Stimulated activated effector memory CD8-positive, alpha-beta T cell treated with anti-CD3 and anti-CD28 coated beads, Interleukin-12 subunit alpha, Interleukin-12 subunit beta, amount 100 ng/mL, for 72 hours (primary cell): ENCODE measurements at places on chromosomes 1 and 21.

GRCh38 chr21:38266732-38267131, 9.9 kb downstream of the KCNJ15 start:
- DNase-seq = no peak

- no peak for DNase-seq
Measured at GRCh38 chr1:14009582-14009981, 309.6 kb downstream of the PRDM2 start.

DNA sequence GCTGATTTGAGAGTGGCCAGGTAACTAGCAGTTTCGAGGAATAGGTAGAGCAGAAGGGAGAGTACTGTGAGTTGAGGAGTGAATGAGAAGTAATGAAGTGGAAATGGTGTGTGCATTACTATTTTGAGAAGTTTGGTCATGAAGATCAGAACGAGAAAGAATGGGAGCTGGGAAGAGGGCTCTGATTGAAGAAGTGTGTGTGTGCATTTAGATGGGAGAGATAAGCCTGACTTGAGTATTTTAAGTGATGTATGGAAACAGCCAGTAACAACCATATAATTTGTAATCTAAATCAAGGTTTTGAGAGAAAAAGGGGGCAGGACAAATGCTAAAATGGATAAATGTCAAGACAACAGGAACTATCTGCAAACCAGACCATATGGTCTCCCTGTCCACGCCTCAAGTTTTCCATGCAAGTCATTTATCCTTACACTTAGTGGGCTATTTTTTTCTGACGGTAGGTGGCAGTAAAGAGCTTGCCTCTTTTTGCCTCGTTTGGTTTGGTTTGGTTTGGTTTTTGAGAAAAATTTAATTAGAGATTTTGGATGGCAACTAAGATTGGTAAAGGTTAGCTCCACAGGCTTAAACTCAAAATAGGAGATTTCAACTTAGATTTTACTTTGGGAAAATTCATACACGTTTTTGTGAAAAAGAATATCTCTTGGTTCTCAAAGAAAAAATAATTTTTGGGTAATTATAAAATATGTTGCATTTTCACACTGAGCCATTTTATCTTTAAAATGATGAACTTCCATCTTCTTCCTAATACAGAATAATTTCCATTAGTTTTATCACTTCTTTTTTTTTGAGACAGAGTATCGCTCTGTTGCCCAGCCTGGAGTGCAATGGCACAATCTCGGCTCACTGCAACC, 9.5 kb upstream of the B3GALNT2 start:
- DNase-seq = peak; percentile 28

GRCh38 chr21:45027241-45028196, 46.9 kb upstream of the ADARB1 start:
- no peak for DNase-seq

GRCh38 chr1:229339520-229339919, 3.3 kb downstream of the CCSAP start:
- no peak for DNase-seq

- DNase-seq = no peak
Measured at GRCh38 chr1:10424034-10424433, 6.2 kb upstream of the CENPS start.

- DNase-seq = no peak
Measured at GRCh38 chr1:219542828-219543518, 69.9 kb downstream of the ZC3H11B start.

- DNase-seq = no peak
Measured at GRCh38 chr1:179663810-179664209, 72.2 kb downstream of the TDRD5 start.

DNA sequence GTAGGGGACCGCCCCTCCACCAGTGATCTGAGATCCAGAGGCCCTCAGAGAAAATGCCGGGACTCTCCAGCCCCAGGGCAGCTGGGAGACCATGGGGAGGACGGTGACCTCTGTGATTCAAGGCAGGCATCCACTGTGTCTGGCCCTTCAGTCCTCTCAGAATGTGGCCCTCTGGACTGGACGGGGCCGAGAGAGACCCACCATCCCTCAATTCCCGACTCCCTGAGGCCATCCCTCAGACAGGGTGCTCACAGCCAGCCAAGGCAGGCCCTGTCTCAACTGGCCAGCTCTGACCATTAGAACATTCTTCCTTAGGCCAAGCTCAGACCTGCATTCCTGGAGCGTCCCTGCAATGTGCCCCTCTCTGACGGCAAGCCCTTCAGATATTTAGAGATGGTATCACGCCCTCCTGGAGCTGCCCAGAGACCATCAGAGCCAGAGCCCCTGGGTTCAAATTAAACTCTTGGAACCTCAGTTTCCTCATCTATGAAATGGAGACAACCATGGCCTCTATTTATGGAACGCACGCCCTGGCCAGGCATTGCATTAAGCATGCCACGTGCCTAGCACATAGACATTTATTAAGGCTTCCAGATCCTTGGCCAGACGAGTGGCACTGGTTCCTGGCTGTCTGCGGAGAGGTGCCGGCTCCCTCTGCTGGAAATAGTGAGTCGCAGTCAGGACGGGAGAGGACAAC, 9.6 kb upstream of the EPS8L3 start:
- DNase-seq = peak; percentile 35

DNA sequence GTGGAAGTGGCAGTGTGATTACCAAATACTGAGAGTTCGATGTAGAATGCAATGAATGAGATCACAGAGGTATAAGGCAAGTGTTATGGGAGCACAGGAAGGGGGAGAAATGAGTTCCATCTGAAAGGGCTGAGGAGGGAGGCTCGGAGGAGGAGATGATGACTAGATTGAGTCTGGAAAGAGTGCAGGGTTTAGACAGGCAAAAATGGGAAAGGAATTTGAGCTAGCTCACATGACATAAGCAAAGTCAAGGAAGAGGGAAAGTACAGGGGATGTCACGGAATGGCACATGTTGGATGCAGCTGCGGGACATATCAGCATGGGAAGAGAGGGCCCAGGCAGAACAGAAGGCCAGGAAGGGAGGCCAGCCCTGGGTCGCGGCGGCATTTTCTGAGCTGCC, 132.7 kb downstream of the RUNX1 start:
- no peak for DNase-seq

GRCh38 chr1:53477651-53478501, 18.7 kb downstream of the DMRTB1 start:
- no peak for DNase-seq

DNA sequence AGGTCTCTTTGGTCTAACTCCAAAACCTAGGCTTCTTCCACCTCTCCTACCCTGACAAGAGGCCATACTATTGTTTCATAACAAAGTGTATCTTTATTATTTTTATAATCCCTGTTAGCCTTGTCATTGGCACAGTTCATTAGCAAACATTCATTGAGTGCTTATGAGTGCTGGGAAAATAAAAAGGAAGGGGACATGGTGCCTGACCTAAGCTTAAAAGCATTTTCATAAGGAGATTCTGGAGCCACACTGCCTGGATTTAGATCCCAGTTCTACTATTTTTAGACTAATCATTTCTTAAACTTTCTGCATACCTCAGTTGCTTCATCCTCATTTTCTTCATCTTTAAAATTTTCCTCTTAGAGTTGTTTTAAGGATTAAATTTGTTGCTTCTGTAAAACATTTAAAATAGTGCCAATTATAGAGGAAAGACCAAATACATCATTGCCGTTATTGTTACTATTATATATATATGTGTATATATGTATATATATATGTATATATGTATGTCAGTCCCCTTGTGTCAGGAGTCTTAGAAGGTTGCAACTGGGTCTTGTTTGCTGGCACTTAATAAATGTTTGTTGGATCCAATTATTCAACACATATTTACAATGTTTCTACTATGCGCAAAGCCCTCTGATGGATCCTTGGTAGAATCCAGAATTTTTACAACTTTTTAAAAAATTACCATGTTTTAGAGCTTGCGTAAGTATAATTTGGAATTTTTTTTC, 250.9 kb upstream of the SGIP1 start:
- no peak for DNase-seq

GRCh38 chr1:229106526-229107125, 164.3 kb upstream of the RAB4A start:
- DNase-seq = no peak

- DNase-seq = no peak
Measured at GRCh38 chr1:95916616-95917015, 682.6 kb downstream of the RWDD3 start.

DNA sequence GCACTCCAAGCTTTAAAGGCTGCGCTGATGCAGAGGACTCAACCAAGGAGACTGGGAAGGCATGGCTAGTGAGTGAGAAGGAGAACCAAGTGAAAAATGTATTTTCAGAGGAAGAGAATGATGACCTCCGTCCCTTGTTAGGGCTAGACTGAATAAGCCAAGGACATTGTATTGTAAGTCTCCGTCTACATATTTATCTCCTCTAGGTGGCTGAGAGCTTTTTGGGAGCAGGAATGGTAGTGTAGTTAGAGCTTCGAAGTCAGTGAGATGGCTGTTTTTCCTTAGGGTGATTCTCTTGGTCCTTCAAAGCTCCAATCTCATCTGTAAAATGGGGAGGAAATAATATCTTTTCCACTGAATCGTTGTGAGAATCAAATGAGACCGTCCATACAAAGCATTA, 37.6 kb downstream of the ZBTB40 start:
- no peak for DNase-seq

- peak; percentile 56 for DNase-seq
Measured at GRCh38 chr1:171251042-171251951, 3.0 kb downstream of the FMO1 start.

- DNase-seq = no peak
Measured at GRCh38 chr1:194755241-194755994, 1569.0 kb upstream of the B3GALT2 start.

GRCh38 chr1:10399444-10399941, 629 bp downstream of the PGD start:
- peak; percentile 7 for DNase-seq

- DNase-seq = no peak
Measured at GRCh38 chr1:109466452-109467300, at the start of gene SYPL2. SYPL2 (plus strand) TSS chr1:109466546; CDS start chr1:109466844, 298 bp downstream.

- DNase-seq = no peak
Measured at GRCh38 chr1:65824103-65824502, 31.4 kb downstream of the PDE4B start.

GRCh38 chr21:28282833-28283232, 709.8 kb downstream of the LTN1 start:
- DNase-seq = no peak

GRCh38 chr21:34268493-34268892, 95.3 kb upstream of the KCNE2 start:
- no peak for DNase-seq

GRCh38 chr1:93677729-93678128, 3.9 kb downstream of the BCAR3 start:
- DNase-seq = no peak

DNA sequence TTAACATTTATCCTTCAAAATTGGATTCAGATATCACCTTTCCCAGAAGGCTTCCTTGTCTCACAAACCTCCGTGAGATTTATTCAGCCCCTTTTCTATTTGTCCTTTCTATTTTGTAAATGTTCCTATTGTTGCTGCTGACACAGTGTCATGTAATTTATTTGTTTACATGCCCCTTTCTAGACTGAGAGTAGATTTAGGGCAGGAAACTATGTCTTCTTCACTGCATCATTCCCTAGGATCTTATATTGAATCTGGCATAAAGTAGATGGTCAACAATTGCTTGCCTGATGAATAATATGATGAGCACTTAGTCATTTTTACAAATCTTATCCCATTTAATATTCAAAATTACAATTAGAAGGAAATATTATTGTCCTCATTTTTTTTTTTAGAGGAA, 8.1 kb upstream of the CNN3 start:
- DNase-seq = no peak

GRCh38 chr1:196660852-196661251, 9.0 kb downstream of the CFH start:
- no peak for DNase-seq

- DNase-seq = no peak
Measured at GRCh38 chr1:25760871-25761270, 39.1 kb upstream of the SELENON start.

DNA sequence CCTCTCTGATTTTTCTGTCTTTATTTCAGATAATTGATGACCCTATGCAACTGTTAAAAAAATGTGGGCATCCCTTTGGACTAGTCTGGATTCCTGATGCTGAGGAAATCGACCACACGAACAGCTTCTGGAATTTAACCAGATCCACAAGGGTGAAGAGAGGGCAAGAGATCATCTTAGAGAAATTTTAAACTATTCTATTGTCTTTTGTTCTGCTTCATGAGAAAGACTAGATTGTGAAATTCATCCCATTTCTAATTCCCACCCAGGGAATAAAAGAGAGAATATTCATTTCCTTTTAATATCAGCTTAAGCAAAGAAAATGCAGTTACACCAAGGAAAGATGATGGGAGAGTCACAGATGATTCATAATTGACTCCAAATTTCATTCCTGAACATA, 71.8 kb downstream of the DUSP10 start:
- no peak for DNase-seq

GRCh38 chr1:230285351-230285750, 140.8 kb downstream of the PGBD5 start:
- no peak for DNase-seq

GRCh38 chr1:88670462-88670861, 13.6 kb upstream of the PKN2 start:
- no peak for DNase-seq

DNA sequence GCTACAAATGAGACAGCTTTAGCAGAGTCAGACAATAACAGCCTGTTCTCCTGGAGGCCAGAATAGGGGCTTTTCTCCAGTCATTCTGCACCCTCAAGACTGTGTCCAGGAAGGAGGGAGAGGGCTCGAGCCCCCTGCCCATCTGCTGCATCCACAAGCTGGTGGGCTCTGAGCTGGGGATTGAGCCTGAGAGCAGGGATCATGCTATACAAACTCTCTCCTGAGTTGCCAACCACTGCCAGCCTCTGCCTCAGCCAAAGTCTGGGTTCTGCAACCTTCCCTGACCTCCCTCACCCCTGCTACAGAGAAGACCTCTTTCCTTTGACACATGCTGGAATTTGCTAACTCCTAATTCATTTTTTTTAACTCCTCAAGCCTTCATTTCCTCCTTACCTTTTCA, 14.8 kb upstream of the PPM1J start:
- no peak for DNase-seq
